ENCODE measurements at places on chromosomes 2 and 18.

GRCh38 chr2:103959174-103960128 is 894.5 kb upstream of the POU3F3 start:
- no peak for DNase-seq

DNA sequence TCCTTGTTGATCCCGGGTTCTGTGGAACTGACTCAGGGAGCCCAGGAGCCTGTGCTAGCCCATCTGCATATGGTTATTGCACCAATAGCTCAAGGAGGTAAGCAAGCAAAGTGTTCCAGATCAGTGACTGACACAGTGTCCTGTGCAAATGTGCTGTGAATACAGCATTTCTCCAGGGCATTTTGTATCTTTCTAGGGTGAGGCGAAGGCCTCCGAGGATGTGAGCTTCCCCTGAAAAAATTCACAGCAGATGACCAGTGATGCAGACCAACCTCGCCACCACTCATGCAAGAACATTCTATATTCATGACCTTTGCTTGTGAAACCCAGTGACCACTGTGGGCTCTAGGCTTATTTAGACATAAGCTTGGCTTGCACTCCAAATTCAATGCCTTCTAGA is 15.2 kb upstream of the NT5DC4 start:
- no peak for DNase-seq

- DNase-seq = no peak
Measured at GRCh38 chr2:60554646-60555065, 1.2 kb upstream of the BCL11A start.

DNA sequence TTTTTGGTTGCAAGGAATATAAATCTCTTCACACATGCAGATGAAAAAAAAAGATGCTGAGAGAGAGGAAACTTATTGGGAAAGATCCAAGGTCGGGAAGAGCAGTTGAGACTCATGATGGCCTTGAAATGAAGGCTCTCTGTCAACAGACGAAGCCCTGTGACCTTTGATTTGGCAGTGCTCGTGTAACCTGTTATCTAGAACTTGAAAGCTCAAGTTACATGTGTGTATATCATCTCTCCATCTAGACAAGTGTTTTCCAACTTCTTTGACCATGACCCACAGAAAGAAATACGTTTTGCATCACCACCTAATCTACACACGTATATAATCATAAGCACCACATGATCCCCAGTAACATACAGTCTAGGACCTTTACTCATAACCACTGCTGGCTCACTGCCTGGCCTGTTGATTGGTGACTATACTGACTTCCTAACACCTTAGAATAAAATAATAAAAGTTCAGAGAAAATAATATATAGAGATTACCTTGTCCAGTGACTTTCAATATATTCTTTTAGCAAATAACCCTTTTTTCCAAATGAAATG is 319.0 kb upstream of the PKDCC start:
- DNase-seq = no peak

DNA sequence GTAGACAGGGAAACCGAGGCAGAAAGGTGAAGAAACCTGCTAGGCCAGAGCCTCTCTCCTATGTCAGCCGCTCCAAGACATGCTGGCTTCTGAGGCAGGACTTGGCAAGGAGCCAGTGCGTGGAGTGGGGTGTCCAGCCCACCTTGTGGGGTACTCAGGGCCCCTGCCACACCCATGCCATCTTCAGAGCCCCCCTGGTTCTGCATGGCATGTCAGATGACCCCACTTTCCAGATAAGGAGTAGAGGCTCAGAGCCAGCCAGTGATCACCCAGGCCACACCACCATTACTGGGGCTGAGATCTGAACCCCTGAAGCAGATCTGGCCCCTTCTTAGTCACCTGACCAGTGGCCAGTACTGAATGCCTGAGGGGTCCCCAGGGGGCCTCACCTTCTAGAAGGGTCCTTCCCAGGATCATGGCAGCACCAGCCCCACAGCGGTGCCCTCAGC is 14.7 kb downstream of the CROCC2 start:
- no peak for DNase-seq

DNA sequence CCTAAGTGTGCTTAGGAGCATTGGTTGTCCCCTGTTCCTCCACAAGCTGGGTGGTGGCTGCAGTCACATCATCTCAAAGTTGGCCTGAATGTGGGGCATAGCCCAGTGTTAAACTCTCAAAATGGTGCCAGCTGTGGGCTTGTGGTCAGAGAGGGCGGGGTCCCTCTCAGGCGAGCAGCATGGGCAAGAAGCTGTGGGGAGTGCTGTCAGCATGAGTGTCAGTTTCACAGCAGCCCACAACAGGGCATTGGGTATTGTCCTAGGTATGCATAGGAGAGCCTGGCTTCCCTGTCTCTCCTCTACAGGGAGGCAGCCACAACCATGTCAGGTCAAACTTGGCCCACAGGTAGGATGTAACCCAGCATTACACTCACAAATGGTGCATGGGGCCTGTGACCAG is 285.6 kb upstream of the THSD7B start:
- DNase-seq = no peak

GRCh38 chr2:3186766-3187165 is 190.9 kb downstream of the EIPR1 start:
- no peak for DNase-seq

DNA sequence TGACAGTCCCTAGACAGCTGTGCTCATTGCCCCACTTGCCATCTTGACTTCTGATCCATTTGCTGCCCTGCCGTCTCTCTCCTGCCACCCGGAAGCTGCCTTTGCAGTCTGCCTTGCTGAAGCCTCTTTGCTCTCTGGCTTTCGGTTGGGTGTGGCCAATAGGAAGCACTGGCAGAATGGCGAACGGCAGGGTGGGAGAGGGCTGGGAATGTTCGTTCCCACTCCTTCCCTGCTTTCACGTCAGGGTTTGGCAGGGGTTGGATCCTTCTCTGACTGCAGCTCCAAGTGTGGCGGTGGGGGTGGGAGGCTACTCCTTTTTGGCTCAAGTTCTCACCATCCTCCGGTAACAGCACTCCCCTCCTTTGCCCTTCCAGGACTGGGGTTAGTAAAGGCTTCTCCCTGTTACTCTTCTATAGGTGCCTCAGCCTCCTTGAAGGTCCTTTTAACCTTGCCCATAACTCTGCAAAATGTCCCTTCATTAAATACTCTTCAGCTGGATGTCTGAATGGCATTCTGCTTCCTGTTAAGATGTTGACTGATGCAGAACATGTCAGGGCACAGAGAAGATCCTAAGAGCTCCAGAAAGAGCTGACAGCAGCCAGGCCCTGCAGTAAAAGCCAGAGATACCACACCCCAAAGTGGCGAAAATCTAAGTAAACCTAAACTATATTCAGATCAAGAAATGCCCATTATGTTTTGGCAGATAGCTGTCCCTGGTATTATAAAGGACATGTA is 299.7 kb downstream of the CDCA7 start:
- no peak for DNase-seq

- DNase-seq = no peak
Measured at GRCh38 chr2:83654091-83654611, 804.9 kb downstream of the SUCLG1 start.

Data from activated T-cell treated with anti-CD3 and anti-CD28 coated beads for 4 hours (primary cell).